Right cardiac atrium (tissue), 5 donors: ENCODE measurements at places on chromosomes 1 and 21.

GRCh38 chr21:36135391-36136102 is 668 bp downstream of the CBR3 start:
- peak; percentile 92 for DNase-seq

- DNase-seq = no peak
Measured at GRCh38 chr1:183379951-183380350, 38.2 kb downstream of the NMNAT2 start.

- no peak for DNase-seq
Measured at GRCh38 chr1:219489636-219490035, 123.3 kb downstream of the ZC3H11B start.

- no peak for DNase-seq
Measured at GRCh38 chr1:1178794-1179331, 5.2 kb downstream of the TTLL10 start.

- DNase-seq = no peak
Measured at GRCh38 chr1:231515748-231516147, 12.7 kb upstream of the TSNAX start.

DNA sequence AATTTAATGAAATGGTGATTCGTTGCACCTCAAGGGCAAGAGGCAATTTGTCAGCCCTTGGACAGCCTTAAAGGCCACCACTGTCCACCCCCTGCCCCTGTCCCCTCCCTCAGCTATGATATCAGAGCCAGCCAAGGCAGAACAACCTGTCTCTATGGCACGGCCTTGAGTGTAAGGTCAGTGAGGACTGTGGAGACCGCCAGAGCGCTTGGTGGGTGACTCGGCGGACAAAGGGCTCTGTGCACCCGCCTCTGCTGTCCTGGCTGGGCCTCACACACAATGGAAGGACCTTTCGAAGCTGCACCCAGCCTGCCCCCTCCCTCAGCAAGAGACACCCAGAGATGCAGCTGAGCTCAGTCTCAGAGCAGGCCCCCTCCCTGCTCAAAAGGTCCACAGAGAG is 50.6 kb downstream of the SDC3 start:
- DNase-seq = no peak

- DNase-seq = no peak
Measured at GRCh38 chr1:186923486-186923885, 94.7 kb downstream of the PLA2G4A start.

- DNase-seq = no peak
Measured at GRCh38 chr1:235943581-235944114, 76.9 kb upstream of the LYST start.

- DNase-seq = peak; percentile 36
Measured at GRCh38 chr21:44903689-44904088, 17.0 kb downstream of the ITGB2 start.

- DNase-seq = no peak
Measured at GRCh38 chr1:68045511-68046180, 4.8 kb downstream of the DIRAS3 start.

DNA sequence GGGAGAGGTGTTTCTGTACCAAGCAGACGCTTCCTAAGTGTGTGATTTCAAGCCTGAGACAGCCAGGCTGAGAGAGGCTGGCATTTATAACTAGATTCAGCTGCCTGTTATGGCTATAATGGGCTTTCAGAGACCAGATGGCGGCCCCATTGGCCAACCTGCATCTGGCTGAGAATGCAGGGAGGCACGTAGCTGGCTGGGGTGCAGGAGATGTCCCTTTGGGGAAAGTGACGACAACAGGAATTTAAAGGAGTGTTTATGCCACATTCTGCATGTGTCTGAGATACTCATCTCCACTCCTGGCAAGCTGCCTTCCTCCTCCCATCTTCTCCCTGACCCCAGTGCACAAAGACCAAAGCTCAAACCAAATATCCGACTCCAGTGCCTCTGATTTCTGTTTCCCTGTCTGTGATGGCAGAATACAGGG is 21.3 kb upstream of the CCDC190 start:
- no peak for DNase-seq

GRCh38 chr1:110464340-110464739 is 13.4 kb downstream of the PROK1 start:
- DNase-seq = no peak

GRCh38 chr1:62781841-62782543 is 1.9 kb upstream of the ATG4C start:
- no peak for DNase-seq

- DNase-seq = no peak
Measured at GRCh38 chr1:17204546-17205440, at the start of gene PADI1. Gene PADI1 (plus strand): TSS chr1:17205128. CDS start chr1:17205218, 90 bp downstream.

DNA sequence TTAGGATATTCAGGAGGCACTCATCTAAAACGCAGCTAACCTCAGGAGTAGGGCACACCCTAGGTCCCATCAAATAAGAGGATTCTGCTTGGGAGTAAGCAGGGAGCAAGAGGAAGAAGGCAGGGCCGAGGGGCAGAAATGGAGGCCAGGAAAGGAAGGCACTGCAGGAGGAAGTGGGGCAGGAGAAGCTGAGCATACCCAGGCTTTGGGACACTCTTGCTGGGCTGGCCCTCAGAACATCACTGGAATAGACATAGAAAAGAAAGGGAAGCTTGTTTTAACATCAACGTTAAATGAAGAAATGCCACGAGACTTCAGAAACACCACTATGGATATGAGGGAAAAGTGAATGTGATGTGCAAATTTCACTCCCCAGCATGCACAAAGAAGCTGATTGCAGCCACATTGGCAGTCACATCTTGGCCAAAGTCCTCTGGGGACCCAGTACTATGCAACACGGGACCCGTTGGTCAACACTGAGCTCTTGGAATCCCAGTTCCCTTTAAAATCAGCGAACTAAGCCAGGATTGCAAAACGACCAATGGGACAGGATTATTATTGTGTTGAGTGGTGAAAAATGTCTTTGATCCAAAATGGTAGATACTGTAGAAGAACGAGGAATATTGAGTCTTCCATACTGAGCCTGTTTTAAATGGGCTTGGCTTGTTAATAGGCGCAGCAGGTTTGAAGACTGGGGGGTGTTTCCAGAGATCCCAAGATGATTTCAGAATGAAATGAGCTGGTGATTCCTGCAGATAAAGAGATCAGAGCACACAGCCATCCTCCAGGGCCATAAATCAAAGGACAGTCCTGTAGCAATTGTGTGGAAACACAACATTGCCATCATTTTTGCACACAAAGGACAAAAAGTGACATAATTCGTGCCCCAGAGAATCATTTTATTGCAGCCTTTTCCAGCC is 152.4 kb downstream of the TOMM20 start:
- peak; percentile 83 for DNase-seq

GRCh38 chr1:11498956-11499594 is 20.1 kb downstream of the DISP3 start:
- DNase-seq = no peak

DNA sequence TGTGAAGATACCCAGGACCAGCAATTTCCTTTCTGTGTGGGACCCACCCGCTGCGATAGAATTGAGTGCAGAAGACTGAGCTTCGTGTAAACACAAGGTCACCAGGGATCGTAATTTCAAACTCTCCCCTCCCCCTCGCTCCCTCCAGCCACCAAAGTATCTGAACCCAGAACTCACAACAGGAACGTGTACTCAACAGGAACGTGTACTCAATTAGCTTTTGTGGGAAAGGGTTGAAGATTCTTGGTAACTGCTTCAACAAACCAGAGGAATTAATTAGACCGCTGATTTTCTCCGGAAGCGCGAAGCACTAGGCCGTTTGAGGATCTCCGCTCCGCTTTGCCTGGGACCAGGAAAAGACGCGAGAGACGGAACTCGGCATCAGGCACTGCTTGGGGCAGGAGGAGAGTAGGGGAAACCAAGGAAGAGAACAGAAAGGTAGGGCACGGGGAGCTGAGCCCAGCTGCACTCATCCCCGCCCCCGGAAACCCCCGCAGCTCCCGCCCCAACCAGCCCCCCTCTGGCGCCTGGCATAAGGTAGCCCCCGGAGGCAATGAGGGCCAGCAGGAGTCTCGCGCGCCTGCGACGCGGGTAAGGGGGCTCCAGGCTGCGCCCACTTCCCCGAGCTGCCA is 453 bp downstream of the DRAM2 start:
- peak; percentile 45 for DNase-seq

DNA sequence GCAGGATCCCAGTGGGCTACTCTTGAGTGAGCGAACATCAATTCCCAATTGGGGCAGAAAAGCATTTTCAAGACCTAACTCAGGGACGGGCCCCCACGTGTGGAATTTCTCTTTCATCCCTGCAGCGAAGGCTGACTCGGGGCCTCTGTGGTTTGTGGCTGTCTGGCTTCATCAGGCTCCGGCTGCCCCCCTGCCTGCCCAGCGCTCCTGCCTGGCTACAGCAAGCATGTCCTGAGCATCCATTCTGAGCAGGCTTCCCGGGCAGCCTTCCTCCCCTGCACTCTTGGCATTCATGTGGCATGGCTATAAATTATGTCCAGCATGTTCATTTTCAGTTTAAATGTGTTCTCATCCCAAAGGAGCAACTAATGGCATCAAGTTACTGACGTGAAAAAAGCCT is 588.1 kb downstream of the KIF26B start:
- no peak for DNase-seq

DNA sequence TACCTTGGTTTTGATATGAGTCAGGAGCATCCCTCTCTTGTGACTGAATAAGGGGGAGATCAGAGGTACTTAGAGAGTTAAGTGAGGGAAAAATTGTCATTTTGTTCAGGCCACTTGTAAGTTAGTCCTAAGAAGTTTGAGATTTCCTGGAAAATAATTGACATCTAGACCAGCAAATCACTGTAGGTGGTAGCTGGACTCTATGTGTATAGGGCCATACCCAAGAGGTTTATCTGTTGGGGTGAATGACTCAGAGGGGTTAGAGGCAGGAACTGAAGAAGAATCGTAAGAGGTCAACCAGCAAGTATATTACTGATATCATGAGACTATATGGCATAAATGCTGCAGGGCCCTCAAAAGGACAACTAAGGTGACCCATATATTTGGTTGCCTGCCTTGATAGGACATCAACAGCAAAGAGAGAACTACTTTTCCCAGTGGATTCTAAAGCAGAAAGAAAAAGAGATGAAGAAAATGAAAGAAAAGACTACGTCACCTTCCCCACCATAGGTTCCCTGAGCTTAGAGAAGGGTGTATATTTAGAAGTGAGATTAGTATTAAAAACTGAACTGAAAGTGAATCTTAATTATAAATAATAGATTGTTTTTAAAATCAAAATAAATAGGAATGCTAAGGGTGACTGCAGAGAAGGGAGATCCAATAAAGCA is 8.0 kb upstream of the RNPC3 start:
- DNase-seq = no peak

- DNase-seq = no peak
Measured at GRCh38 chr21:33993286-33994231, 78.0 kb upstream of the ATP5PO start.

DNA sequence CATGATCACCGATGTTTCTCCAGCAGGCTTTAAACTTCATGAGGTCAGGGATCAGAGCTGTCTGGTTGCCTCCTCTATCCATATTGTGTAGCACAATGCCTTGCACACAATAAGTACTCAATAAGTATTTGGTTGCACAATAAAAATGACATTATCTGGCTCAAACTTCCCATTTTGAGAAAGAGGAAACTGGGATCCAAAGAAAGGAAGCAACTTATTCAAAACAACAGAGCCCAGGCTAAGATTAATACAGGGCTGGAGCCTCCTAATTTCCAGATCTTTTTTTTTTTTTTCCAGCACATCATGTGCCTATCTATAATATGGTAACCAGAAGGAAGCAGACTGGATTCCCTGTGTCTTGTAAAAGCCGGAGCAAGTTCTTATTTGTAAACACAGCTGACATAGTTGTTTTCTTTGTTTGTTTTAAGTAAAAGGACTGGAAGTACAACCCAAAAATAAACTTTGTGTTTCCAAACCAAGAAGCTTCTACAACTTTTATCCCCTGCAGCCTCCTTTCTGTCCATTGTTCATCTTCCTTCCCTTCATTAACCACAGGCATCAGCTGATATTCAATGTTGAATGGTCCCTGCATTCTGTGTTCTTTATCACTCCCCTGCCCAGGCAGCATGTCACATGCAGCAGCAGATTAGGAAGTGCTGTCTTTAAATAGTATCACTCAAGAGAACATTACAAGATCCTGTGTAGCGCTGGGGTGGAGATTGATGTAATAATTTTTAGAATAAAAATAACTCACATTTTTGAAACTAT is 71.2 kb upstream of the HOOK1 start:
- peak; percentile 61 for DNase-seq

DNA sequence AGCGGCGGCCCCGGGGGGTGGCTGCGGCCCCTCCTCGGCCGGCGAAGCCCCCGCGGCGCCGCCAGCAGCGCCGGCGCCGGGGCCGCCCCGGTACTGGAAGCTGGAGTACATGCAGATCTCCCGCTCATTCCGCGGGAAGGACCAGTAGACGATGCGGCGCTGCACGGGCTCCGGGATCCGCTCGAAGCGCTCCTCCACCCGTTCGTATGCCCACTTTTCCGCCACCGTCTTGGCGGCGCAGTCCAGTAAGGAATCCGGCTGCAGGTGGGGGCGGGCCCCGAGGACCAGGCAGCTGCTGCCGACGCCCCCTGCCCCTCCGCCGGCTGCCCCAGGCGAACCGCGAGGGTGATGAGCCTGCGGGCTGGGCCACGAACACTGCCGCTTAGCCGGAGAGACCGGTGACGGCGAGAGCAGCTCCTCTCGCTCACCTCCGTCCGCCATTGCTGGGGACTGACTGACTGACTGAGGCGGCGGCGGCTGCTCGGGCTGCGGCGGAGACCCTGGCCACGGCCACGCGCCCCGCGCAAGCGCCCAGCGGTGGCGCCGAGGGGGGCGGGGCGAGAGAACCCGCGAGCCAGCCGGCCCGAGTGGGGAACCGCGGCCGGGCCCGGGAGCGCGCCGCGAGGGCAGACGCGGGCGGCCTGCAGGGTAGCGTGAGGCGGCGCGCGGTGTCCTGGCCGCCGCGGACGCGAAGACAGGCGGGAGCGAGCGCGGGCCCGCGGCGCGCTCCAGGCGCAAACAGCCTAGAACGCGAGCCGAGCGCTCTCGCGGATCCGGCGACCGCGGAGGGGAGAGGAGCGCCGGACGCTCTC is at the start of gene ZSWIM5:
Gene ZSWIM5 (minus strand): TSS at position 696 of the 812 bp plus-strand sequence. CDS start 255 bp downstream, at position 441.
- DNase-seq = peak; percentile 89

DNA sequence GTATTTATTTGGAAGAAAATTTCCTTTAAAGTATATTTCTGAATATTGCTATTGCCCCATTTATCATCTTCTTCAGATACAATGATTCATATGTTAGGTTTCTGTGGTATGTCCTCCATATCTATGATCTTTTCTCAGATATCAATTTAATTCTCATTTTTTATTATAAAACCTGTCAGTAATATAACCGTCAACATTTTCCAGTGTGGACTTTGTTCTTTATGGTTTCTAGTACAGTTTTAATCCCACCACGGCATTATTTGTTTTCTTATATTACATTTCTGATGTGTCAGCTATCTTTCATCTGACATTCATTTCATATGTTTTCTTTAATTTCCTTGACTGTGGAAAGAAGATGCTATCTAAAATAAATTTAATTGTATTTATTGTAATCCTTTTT is 97.9 kb downstream of the PLPPR5 start:
- no peak for DNase-seq

- DNase-seq = no peak
Measured at GRCh38 chr1:39230261-39231190, 26.0 kb downstream of the MACF1 start.
